ENCODE measurements at places on chromosomes 12 and 14.

DNA sequence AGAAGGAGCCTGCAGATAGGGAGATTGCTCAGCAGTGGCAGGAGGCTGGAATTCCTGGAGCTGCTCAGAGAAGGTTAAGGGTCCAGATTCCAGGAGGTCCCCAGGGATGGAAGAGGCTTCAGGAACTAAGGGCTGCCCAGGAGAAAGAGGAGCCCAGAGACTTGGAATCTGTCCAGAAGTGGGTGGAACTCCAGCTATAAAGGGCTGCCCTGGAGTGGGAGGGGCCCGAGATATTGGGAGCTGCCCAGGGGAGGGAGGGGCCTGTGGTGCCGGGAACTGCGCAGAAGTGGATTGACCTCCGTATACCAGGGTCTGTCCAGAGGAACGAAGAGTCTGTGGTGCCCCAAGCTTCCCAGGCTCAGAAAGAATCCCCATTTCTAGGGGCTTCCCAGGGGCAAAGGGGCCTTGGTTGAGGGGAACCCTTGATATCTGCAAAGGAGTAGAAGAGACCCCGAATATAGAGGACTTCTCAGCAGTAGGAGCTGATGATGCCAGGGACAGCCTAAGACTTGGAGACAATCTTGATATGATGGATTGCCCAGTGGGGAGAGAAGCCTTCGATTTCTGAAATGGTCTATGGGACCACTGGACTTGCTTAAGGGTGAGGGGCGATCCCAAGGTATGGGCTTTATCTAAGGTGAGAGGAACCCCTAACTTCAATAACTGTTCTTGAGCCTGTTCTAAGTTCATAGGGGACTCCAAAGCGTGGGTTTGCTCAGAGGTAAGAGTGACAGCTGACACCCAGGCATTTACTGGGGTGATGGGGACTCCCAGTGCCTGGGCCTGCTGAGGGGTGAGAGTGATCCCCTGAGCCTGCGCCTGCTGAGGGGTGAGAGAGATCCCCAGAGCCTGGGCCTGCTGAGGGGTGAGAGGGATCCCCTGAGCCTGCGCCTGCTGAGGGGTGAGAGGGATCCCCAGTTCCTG, 45.0 kb downstream of the FAM186A start:
- DNase-seq, result no peak

DNA sequence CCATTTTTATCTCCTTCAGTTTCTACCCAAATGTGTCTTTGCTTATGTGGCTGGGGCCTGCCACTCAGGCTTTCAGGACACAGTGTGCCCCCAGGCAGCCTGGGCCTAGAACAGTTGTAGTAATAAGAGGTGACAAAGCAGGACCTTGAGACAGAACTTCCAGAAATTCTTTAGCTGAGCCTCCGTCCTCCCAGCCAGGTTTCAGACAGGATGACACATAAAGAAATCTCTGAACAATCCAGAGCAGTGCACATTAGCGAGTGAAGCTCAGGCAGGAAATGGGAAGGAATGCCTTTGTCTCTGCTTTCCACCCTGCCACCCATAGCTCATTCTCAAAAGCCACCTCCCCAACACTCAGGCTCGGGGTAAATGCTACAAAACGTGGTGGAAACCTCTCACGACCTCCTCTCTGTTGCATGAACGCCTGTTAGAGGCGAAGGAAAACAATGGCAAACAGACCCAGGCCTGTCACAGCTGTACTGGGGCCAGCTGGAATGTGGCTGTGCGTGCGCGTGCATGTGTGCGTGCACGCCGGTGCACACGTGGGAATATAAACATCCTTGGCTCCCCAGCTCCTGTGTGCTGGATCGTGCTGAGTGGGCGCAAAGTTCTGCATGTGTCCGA, 286.7 kb downstream of the ZFP36L1 start:
- DNase-seq, result no peak

DNA sequence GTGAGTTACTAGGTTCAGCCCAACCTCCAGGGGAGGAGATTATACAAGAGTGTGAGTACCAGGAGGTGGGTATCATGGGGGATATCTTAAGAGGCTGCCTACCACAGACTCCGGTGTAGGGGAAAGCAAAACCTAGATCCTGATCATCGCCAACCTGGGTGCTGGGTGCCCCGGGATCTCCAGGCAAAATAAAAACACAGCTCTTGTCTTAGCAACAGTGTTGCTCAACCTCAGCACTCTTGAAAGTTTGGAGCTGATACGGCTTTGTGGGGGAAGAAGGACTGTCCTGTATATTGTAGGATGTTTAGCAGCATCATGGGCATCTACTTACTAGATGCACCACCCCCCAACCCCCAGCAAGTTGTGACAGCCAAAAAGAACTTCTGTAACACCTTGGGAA, 74.5 kb downstream of the CCDC60 start:
- DNase-seq, result no peak

GRCh38 chr12:47085815-47086252, 6.1 kb upstream of the AMIGO2 start:
- DNase-seq, result no peak

DNA sequence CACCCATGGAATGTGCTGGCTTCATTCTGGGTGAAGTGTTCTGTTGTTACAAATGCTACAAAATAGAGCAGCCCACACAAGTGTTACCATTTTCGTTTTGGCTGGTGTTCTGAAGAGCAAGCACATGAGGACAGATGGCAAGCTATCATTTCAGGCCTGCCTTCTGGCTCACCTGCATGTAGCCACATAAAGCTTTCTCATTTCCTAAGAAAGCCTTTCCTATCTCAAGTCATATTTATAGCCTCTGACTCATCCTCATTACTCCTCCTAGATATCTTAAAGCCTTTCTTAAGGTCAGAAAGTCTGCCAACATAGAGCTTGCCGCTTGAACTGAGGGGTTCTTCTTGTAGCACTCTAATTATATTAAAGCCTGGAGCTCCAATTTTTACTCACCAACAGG, 89.0 kb downstream of the PTPRR start:
- no peak for DNase-seq

GRCh38 chr12:69179786-69180185, 59.6 kb upstream of the CPSF6 start:
- no peak for DNase-seq

DNA sequence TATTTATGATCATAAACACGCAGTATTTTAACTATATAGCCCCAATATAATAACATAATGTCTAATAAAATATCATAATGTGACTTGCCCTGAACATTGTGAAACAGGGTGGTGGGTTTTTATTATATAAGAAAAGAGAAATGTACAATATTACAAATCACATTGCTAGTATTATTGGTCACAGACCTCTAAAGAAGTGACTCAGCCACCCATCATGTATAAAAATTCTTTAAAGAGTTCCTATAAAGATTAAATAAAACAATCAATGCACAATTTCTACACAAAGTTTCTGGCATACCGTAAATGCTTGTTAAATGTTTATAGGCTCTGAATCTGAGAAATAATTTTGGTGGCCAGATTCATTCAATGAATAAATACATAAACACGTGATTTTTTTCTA, 28.9 kb downstream of the ABCC9 start:
- no peak for DNase-seq

GRCh38 chr12:43208627-43209026, 343.4 kb downstream of the ADAMTS20 start:
- DNase-seq, result no peak

- no peak for DNase-seq
These were observed 4.0 kb upstream of the TMEM229B start for GRCh38 chr14:67492538-67492937.

- DNase-seq, result no peak
These were observed 134.0 kb downstream of the SRGAP1 start for GRCh38 chr12:63978519-63978918.

DNA sequence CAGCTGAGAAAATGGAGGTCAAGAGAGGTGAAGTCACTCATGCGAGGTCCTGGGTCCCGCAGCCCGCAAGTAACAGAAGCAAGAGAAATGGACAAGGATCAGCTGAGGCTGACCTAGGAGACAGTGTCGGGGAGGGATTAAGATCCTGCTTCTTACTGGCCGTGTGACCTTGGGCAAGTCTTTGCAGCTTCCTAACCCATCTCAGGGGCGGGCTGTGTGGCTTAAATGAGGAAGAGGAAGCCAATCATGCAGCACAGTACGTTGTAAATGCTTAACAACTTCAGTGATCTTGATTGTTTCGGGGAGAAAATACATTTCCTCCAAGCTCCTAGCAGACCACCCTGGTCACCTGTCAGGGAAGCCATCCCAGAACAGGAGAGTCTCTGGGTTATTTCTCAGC, 7.1 kb upstream of the PGF start:
- DNase-seq, result no peak

- no peak for DNase-seq
These were observed 111.8 kb downstream of the CAPZA3 start for GRCh38 chr12:18849761-18850160.

- no peak for DNase-seq
These were observed 173.8 kb upstream of the CNOT2 start for GRCh38 chr12:70069221-70070105.

DNA sequence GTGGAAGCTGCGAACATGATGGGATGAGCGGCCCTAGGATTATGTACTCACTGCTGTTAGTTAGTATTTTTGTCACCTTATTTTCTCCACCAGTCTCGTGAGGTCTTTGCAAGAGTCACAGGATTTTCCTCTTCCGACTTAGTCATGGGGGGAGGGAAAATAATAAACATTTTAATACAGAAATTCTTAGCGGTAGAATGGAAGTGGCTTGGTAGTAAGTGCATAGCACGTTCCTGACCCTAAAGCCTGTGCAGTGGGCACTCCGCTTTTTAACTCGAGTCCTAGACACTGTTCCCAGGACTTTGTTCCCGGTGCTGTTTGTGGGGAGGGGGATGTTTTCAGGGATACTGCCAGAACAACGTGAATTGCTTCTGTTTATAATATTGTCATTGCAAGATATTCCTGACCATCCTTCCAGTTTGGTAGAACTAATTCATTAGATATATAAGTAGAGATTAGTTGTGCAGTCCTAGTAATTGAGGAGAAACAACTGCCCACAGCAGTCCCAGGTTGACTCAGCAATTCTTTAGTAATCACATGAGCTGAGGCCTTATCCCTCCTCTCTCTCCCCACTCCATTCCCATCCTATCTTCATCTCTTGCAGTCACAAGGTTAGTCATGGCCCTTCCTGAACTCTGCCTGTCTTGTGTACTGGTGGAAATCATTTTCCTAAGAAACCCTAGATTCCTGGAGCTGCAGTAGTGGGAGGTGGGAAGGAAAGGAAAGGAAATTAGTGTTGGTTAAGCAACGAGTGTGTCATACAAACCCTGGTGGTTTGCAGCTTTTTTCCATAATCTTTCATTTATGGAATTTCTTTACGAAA, 799 bp downstream of the SLC38A6 start:
- no peak for DNase-seq

DNA sequence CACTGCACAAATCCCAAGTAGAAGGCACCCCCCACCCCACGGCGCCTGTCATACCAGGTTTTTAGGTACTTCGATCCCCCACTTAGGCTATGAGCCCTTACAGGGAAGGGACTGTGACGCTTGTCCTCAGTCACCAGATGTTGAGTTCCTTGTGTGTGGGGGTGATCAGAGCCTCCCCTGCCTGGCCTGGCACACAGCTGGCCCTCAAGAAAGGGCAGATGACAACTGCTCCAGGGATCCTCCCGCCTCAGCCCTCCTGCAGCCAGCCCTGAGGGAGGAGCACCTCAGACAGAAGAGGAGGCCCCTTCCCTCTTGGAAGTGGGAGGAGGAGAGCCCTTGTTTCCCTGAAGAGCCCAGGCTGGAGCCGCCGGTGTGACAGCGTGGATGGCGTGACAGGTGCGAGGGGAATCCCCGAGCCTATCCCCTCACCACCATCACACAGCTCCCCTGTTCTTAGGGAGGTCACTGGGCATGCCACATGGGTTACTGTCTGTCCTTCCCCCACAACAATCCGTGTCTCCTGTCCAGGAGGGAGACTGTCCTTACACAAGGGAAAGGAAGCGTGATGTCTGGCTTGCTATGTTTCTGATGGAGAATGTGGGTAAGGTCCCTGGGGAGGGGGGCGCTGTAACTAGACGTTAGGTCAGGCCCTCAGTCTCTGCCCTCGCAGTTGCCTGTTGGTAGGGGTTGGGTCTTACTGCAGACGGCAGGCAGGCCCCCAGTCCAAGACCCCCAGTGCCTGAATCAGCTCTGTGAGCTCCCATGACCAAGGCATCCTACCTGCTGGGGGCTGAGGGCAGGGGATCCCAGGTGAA, 31.4 kb downstream of the P2RX4 start:
- DNase-seq, result no peak

GRCh38 chr14:104322531-104323366, 184.4 kb downstream of the KIF26A start:
- no peak for DNase-seq

DNA sequence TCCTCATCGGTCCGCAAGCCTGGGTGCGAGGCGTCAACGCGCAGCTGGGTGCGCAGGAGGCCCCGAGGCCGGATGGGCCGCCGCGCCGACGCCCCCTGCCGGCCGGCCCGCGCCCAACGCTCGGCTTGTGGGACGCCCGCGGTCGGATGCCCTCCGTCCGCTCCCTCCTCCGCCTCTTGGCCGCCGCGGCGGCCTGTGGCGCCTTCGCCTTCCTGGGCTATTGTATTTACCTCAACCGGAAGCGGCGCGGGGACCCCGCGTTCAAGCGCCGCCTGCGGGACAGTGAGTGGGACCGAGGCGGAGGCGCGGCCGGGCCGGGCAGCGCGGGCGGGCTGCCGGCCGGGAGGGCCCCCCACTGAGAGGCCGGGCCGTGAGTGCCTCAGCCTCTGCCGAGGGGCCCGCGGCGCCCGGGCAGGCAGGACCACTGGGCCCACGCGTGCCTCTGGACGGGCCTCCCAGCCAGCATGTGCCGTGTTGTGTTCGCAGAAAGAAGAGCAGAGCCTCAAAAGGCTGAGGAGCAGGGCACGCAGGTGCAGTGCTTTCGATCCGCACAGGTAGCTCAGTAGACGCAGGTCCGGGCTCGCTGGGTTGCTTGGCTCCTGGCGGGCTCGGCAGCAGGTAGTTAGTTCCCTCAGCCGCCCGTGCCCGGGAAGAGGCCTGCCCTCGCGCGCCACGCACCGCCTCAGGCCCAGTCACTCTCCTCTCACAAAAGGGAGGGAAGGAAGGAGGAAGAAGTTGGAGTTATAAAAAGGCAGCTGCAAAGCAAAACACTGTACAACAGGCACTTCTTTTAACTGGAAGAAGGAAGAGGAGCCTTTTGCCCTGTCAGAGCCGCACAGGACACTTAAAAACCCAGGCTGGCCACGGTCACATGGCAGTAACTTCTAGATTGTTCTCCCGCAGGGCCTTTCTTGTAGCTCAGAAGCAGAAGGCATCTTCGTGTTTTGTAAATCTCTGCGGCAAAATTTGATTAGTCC, at the start of gene TOMM20L:
Gene TOMM20L, plus strand, starts transcription at position 119 of the 977 bp plus-strand sequence. Its CDS starts 28 bp downstream, at position 147.
- peak; percentile 31 for DNase-seq

DNA sequence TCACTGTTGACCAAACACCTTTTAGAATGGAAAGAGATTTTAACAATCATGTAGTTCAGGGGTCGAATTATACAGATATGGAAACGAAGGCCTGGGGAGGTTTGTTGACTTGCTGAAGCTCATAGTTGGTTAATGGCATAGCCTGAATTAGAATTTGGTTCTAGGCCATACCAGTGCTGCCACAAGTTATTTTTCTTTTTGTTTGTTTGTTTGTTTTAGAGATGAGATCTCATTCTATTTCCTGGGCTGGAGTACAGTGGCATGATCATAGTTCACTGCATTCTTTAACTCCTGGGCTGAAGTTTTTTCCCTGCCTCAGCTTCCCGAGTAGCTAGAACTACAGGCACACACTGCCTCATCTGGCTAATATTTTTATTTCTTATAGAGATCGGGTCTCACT, 25.4 kb upstream of the ALG10B start:
- no peak for DNase-seq

GRCh38 chr12:12506496-12506890, 56.2 kb downstream of the DUSP16 start:
- no peak for DNase-seq

All from NCI-H1048 (cell line).